Right atrium auricular region (tissue), 2 donors: ENCODE measurements at places on chromosomes 7 and 10.

DNA sequence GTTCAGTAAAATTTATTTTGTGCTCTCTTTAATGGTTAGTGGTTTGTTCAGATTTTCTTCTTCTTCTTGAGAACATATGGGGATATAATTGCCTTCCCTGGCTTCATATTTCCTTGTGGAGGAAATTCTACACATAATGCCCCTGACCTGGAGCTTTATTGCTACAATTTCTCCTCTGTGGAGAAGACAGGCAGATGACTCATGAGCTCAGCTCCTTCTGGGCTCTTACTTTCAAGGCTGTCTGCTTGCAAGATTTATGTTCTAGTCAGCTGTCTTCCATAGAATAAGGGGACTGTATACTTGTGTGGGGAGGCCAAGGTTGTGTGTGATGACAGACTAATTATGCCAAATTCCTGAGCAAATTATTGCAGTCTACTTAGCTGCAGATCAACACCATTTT is 1.6 kb downstream of the LRRD1 start:
- DNase-seq = no peak

- no peak for DNase-seq
Observed at GRCh38 chr7:19209166-19209696, 64.0 kb upstream of the FERD3L start.

GRCh38 chr7:18330548-18330947 is 165.0 kb upstream of the HDAC9 start:
- DNase-seq = no peak

- DNase-seq = no peak
Observed at GRCh38 chr10:56255298-56255697, 105.8 kb downstream of the ZWINT start.

DNA sequence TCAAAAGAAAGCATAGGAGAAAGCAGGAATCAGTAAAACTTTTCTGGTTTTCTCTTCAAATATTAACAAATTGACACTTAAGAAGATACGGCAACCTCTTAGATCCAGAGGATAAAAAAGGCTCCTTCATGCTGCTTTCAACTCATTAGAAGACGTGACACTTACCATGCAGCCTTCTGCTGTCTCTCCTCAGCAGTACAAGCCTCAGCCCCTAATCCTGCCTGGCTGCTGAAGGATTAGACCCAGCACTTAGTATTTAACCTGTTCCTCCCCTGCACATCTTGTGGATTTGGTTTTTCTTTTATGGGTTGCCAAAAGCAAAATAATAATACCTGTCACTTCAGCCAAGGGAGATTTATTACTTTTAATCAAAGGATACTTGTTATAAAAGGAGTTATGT is 108.4 kb downstream of the LYZL1 start:
- no peak for DNase-seq

DNA sequence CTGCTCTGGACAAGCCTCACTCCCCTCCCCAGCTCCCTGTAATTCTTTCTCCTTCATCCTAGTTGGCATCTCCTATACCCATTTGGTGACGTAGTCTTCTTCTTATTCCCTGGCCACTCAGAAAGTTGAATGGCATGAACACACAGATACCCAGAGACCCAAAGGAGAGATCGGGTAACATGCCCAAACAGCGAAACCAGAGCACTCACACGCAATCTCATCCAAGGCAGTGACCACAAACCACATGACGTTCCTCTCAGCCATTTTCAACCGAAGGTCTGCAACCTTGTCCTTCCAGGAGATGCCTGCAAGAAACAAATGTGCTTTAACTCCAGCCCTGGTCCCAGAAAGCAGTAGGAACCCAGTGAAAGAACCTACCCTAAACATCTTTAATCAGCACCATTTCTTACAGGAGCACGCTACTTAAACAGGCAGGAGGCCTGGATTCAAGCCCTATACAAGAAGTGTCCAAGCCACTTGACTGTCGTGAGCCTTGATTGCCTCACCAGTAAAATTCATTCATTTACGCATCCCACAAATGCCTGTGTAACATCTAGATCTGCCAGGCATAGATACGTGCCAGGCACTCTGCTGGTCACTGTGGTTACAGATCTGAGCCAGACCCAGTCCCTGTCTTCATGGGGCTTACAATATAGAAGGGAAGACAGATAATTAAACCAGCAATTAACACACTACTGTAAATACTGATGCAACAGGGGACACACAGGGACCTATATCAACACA is 37.1 kb downstream of the XPNPEP1 start:
- DNase-seq = peak; percentile 49
